Stimulated activated CD8-positive, alpha-beta memory T cell treated with anti-CD3 and anti-CD28 coated beads, Interleukin-7, amount 100 ng/mL, for 1 hour (primary cell): ENCODE measurements at places on chromosomes 12 and 14.

DNA sequence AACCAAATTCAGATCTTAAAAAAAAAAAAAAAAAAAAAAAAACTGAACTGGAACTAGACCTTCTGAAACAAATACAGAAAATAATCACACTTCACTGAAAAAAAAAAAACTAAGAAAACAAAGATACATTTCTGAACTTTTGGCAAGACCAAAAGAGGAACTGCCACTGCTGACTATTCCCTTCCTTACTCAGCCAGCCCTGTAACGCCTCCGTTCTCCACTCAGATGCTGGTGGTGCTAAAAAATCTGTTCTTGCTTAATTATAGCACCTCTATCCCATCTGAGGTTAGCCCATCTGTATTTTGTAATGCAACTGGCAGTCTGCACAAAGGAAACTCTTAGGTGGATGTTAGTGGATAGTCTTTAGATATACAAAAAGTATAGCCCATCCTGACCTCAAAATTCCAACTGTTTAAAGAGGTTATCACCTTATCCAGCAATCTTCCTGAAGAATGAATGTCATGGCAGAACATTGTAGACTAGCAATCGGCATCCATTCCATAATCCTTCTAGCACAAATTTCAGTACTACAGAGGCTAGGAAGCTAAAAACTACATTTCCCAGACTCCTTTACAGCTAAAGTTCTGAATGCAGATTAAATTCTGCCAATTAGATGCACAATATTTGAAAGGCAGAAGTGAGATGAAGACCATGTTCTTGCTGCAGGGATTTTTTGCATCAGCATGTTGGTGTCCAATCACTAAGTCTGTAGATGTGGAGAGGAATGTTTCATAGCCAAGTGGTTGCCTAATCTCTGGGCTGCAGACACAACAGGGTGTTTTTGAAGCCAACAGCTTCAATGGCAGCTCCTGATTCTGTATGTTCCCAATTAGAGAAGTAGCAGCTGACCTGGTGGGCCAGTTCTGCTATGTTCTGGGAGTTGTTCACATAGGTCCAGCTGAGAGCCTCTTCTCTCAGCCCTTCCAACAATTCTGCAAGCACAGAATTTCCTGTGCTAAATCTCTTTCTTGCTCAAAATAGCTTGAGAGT lies 5.7 kb downstream of the MAP3K9 start:
- no peak for DNase-seq

DNA sequence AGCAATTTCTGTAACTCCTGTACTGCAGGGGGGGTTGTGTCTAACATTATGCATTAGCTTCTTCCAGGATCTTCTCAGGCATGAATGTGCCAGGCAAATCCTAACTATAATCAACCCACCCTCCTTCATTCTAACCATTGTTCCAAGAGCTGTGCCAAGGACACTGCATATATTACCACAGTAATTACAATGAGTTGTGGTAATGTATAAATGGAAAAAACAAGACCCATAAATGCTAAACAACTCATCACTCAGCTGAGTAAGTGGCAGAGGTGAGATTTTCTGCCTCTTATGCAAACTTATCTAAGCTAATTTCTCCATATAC lies 80.6 kb downstream of the PRKD1 start:
- no peak for DNase-seq

GRCh38 chr14:95222151-95222631 lies 64.9 kb upstream of the DICER1 start:
- no peak for DNase-seq

DNA sequence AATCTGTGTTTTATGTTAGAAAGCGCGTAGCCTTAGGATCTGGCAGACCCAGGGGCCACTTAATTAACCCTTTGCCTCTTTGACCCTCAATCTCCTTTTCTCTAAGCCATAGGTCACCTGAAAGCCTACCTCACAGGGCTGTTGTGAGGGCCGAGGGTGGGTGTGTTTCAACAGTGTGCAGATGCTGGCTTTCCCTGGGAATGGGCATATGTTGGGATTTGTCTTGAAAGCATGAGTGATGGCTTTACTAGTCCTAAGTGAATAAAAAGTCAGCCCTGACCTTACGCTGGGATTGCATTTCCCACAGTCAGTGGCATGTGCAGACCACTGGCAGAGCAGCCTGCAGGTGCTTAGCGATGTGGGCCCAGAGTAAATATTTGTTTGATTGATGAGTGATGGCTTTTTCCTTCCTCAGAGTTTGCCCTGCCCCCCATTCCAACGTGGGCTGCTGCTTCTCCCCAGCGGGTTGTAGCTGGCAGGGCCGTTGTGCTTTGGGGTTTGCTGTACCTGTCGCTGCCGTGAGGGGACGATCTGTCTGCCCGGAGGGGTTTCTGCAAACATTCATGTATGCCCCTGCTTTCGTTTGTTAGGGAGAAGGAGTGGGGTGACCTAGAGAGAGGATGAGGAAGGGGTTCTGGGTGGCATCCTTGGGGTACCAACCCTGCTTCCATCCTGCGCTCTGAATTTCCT lies 31.5 kb downstream of the MEG3 start:
- no peak for DNase-seq

DNA sequence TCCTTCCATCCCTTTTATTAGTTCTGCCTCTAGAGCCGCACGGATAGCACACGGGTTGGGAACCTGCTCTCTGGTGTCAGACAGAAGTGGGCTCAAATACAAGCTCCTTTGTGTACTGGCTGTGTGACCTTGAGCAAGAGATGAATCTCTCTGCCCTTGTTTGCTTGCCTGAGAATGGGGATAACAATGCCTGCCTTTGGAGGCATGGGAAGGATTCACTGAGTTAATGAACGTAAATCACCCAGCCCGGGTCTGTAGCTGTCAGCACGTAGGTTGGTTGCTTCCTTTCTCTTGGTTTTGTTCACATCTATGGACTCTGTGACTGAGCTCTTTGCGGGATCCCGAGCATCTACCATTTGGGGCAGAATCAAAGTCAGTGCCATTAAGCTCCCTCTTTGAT lies 79.3 kb upstream of the NRXN3 start:
- DNase-seq, result no peak

GRCh38 chr12:71216725-71217579 lies 59.2 kb upstream of the TSPAN8 start:
- DNase-seq, result no peak

DNA sequence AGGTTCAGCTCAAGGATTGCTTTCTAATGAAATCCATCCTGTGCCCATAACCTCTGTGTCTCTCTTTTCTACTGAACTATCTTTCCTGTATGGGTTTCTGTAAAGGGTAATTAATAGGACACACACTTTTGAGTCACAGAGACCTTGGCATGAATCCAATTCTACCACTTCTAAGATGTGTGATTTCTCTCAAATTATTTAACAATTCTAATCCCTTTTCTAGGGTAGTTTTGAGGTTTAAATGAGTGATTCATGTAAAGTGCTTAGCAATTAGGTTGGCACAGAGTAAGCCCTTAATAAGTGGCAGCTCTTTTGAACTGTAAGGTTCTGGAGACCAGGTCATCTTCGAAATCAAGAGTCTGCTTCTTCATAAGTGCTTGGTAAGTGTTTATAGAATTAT lies 202.7 kb downstream of the RASSF9 start:
- no peak for DNase-seq

GRCh38 chr12:104604070-104604994 lies 147.6 kb downstream of the CHST11 start:
- no peak for DNase-seq

GRCh38 chr12:120847392-120847791 lies 56.8 kb downstream of the SPPL3 start:
- DNase-seq, result no peak

DNA sequence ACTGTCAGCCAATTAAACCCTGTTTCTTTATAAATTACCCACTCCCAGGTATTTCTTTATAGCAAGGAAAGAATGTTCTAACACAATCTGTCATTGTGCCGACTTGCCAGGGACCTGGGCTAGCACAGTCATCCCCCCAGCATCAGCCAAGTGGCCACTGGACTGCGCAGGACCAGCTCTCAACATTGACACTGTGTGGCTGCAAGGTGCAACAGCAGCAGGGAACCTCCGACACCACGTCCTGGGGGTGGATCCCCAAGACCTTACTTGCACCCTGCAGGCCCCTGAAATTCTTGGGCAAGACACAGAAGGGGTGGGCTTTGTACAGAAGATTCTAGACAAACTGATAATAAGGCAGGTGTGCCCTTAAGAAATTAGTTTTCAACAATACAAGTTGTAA lies 309.5 kb downstream of the GLT1D1 start:
- no peak for DNase-seq

DNA sequence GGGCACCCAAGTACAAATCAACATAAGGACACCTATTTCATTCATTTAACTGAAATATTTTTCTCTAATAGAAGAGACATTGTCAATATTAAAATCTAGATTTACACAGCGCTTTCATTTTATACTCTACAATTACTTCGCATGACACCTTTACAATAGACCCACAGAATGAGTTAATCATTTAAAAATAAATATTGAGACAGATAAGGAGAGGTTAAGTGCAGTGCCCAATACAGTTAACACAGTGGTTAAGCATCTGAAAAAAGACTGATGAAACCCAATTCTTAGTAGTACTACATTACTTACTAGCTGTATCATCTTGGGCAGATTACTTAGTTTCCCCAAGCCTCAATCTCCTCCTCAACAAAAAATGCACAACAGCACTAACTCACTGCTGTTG lies 116.2 kb downstream of the DENND5B start:
- no peak for DNase-seq

- DNase-seq, result no peak
Observed at GRCh38 chr12:6189028-6189427, 11.2 kb upstream of the CD9 start.

DNA sequence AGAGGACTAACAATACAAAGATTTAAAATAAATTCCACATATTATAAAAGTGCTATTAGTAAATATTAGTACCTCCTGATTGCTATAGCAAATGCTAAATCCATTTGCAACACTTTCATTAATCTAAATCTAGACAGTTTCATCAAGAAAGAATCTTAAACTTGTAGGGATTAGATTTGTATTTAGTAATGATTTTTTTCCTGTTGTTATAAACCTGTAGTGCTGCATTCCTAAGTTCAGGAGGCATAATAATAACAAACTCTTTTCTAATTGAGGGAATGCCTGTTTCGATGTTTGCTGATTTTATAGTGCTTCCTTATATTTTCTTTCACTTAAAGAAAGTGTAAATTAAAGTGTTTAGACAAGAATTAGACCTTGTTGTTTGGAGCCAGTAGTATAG lies 166.1 kb downstream of the FOXA1 start:
- DNase-seq, result no peak

- no peak for DNase-seq
Observed at GRCh38 chr14:94598816-94599655, 13.2 kb upstream of the SERPINA3 start.

- no peak for DNase-seq
Observed at GRCh38 chr14:68978172-68978911, 760 bp downstream of the ACTN1 start.

GRCh38 chr12:30138483-30138882 lies 354.7 kb upstream of the TMTC1 start:
- no peak for DNase-seq

DNA sequence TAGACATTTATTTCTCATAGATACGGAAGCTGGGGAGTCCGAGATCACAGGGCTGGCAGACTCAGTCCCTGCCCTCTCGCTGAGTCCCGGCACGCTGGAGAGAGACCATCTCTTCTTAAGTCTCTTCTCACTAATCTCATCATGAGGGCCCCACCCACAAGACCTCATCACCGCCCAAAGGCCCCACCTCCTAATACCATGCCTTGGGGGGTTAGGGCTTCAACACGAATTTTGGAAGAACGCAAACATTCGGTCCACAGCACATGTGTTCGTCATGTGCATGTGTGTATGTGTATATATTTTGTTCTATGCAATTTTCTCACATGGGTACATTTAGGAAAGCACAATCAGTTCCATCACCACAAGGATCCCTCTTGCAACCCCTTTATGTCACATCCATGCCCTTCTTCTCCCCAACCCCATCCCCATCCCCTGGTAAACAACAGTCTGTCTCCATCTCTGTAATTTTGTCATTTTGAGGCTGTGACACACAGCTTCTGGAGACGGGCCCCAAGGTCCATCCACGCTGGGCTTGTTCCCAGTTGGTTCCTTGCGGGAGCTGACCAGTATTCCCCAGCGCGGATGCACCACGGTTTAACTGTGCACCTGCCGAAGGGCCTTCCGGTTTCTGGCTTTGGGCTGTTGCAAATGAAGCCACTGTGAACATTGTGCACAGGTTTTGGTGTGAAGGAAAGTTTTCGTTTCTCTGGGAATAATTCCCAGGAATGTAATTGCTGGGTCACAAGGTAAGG lies 317.5 kb upstream of the DIO3 start:
- DNase-seq, result no peak

DNA sequence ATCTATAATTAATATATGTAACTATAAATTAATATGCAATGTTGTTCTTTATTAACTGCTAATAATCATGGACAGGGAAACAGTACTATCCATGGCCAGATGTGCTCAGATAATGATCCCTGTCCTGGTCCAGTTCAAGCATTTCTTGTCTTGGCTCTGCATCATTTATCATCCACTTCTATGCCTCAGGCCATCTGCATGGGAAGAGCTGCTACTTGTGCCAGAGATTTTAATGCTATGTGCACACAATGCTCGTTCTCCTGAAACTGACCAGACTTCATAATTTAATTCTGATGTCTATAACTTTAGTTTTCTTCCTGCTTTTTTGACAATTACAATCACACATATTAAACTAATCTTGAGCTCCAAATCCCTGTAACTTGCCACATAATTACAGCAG lies 11.2 kb upstream of the TMX1 start:
- DNase-seq, result no peak

- DNase-seq, result no peak
Observed at GRCh38 chr12:113659416-113659815, 187.7 kb upstream of the LHX5 start.

- no peak for DNase-seq
Observed at GRCh38 chr14:56351861-56352260, 227.7 kb upstream of the TMEM260 start.

- peak; percentile 66 for DNase-seq
Observed at GRCh38 chr14:77053046-77053841, 24.7 kb upstream of the IRF2BPL start.

GRCh38 chr14:96176275-96176674 lies 28.4 kb upstream of the BDKRB2 start:
- DNase-seq, result no peak

GRCh38 chr14:51616256-51616655 lies 35.5 kb upstream of the FRMD6 start:
- no peak for DNase-seq

GRCh38 chr14:97804056-97804455 lies 1006.9 kb downstream of the VRK1 start:
- DNase-seq, result no peak

- no peak for DNase-seq
Observed at GRCh38 chr12:52713960-52714886, 10.9 kb upstream of the KRT77 start.

GRCh38 chr12:124073356-124074035 lies 100.5 kb downstream of the ZNF664 start:
- no peak for DNase-seq

DNA sequence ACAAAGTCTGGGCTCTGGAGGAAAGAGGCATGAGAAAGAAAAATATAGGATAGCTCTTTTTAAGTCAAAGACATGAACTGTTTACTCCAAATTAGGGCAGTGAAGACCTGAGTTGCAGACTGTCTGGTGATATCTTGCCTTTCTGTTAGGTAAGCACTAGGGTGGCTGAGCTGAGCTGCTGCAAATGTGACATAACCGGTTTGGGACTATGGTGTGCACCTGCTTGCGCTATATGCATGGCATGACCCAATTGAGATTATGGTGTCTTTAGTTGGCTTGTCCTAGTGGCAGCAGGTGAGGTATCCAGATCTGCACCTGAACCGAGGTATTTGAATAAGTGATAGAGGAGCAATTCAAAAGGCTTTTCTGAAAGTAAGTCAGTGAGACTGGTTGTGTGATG lies 345.6 kb downstream of the APAF1 start:
- DNase-seq, result no peak
